Left lung (tissue), 14 donors: ENCODE measurements at places on chromosomes 5 and 9. TPM values are rescaled to one million over a fixed set of nuclear protein-coding genes. Genes with fewer than 3 reads are reported as not detected.
A peak's percentile ranks its signal among the peaks of the same experiment; 100 is the strongest.

- H3K4me3 ChIP-seq, result no peak overlapping the region
- H3K27me3 ChIP-seq, result peaks cover 40% of the 10 kb centered on the region
Observed at GRCh38 chr9:36976371-36977030, 57.6 kb downstream of the PAX5 start.

- H3K4me1 ChIP-seq, result no peaks in the 10 kb centered on the region
- H3K27me3 ChIP-seq, result no peaks in the 10 kb centered on the region
- no peaks in the 10 kb centered on the region for H3K36me3 ChIP-seq
- no peak for DNase-seq
- no peak overlapping the region for H3K4me3 ChIP-seq
- H3K27ac ChIP-seq, result no peak overlapping the region
Observed at GRCh38 chr5:168182269-168182668, 109.2 kb upstream of the WWC1 start.

- peak within 1 kb of the TSS; percentile 97 for H3K27ac ChIP-seq
- H3K27me3 ChIP-seq, result no peaks in the 10 kb centered on the region
- no peaks in the 10 kb centered on the region for H3K36me3 ChIP-seq
- peak; percentile 79 for DNase-seq
Observed at GRCh38 chr5:108747774-108748400, at the start of gene FER. FER (plus strand) TSS chr5:108747897; CDS start chr5:108798183, 50,286 bp downstream.

Gene ANKS6
- total RNA-seq, result 26.9 TPM
